Colonic mucosa (tissue), 4 donors: ENCODE measurements at places on chromosomes 7 and 10.

DNA sequence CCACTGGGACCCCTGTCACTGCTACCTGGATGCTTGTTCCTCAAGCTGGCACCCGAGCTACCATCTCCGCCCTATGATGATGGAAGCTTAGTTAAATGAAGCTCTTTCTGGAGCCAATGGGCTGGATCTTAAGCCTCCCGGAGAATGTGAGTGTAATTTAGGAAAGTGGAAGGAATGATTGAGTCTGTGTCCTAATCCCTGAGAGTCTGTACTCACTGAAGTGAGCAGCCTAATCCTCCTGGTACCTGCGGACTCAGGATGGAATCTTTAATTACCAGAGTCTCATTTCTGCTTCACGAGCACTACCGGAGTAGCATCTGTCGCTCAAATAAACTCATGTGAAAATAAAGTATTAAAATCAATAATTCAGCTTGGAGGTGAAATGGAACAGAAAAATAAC is 255.5 kb downstream of the WDR37 start:
- no peak for DNase-seq

DNA sequence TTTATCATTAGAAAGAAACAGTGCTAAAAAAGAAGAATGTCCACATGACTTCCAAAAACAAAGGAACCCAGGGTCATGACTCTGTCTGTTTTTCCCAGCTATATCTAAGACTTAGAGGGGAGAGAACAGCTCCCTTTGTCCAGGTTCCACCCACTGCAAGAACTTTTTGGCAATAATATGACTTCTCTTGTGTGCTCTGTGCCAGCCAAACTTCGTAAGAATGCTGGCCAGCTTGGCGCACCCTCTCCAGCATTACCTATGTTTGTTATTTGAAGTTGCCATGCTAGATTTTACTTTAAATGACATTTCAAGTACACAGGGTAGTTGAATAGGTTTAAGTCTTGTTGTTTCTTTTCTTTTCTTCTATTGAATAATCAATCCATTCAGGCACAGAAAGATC is 371.4 kb downstream of the KCNMA1 start:
- no peak for DNase-seq

- DNase-seq = no peak
Measured at GRCh38 chr7:106257752-106258151, 27.0 kb downstream of the NAMPT start.

DNA sequence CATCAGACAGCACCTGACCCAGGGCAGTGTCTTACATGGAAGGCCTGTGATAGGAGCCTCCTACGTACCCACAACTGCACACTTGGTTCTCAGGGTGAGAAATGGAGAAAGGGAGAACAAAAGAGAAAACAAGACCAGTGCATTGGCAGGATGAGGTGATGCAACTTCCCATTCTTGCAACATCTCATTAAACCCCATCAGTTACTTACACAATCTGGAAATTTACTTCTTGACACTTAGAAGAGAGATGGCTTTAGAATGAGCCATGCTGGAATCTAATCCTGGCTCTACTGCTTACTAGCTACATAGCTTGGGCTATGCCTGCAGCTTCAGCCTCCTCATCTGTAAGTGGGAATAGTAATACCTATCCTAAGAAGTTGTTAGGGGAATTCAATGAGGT is 391.7 kb downstream of the KCNMA1 start:
- DNase-seq = no peak

DNA sequence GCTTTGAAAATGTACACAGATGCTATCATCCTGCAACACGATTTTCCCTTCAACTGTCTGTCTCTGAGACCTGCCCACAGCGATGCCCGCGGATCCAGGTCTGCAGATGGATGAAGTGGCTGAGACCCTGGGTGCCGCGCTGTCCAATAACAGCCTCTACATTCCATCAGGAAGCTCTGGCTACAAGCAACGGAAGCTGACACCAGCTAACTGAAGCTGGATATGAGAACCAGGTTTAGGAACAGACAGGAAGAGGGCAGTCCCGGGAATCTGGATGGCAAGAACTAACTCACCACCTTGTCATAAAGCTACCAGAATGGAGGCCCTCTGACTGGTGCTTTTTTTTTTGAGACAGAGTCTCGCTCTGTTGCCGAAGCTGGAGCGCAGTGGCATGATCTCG is 32.3 kb upstream of the CTBP2 start:
- no peak for DNase-seq

DNA sequence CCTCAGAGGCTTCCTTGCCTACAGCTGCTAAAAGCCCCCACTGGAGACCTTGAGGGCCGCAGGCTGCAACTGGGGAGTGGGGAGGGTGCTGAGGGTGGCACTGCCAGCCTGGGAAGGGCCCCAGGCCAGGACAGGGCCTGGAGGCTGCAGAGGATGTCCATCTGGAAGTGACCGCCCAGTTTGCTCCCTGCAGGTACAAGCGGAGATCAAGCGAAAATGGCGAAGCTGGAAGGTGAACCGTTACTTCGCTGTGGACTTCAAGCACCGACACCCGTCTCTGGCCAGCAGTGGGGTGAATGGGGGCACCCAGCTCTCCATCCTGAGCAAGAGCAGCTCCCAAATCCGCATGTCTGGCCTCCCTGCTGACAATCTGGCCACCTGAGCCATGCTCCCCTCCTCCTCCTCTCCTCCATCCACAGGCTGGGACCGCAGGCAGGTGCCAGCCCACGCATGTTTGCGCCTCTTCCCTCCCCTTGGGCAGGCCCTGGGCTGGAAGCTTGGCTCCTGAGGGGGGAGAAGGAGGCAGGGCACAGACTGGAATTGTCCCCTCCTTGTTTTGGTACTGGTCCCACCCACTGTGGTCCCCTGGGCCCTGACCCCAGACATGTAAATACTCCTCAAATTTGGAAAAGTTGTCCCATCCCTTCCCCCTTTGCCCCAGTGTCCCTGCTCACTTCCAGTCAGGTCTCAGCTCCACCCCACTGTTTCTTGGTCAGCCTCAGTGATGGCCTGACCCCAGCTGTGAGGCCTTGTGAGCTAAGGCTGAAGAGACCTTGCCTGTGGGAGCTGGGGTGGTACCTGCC is 54.4 kb downstream of the ADCYAP1R1 start:
- no peak for DNase-seq

DNA sequence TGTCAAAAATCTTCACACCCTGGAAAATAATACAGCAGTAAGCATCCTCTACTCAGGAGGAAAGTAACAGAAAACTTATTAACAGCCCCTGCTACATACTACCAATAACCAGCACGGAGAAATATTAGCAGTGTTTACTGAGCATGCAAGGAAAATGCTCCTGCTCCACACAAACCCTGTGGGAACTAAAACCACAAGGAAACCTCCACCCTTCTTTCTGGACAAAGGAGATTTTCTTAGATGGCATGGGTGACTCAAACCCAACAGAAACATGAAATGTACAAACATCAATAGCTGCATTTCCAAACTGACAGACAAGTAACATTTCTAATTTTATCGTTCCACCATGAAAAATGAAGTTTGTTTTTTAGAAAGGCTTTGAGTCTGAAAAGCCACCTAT is 113.4 kb downstream of the VPS41 start:
- no peak for DNase-seq

GRCh38 chr10:22934726-22935125 is 6.9 kb downstream of the ARMC3 start:
- DNase-seq = no peak

DNA sequence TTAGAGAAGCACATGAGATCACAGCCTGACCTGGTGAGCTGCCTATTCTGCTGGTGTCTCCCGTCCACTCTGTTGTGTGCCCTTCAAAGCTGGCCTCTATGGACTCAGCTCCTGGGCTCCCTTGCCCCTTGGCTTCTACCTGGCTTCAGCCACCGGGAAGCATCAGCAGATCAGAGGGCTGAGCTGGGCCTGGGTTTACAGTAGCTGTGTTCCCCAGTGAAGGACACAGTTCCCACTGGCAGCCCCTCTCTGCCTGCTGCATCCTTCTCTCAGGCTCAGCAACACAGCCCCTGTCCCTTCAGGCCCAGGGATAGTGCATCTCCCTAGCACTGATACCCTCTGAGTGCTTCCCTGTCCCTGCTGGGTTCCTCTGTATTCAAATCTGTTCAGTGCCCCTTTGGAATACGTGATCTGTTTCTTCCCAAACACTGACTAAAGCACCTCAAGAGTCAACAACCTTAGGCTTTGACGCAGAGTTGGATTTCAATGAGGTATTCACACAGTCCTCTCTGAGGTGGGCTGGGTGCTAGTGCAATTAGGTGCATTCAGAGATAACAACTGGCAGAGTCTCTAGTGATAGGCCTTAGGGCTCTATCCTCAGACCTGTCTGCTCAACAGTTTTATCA is 109.8 kb downstream of the GRID1 start:
- DNase-seq = no peak

- no peak for DNase-seq
Measured at GRCh38 chr10:36681751-36682632, 443.4 kb upstream of the ANKRD30A start.

GRCh38 chr7:74202841-74203556 is 6.8 kb upstream of the LAT2 start:
- DNase-seq = peak; percentile 48

DNA sequence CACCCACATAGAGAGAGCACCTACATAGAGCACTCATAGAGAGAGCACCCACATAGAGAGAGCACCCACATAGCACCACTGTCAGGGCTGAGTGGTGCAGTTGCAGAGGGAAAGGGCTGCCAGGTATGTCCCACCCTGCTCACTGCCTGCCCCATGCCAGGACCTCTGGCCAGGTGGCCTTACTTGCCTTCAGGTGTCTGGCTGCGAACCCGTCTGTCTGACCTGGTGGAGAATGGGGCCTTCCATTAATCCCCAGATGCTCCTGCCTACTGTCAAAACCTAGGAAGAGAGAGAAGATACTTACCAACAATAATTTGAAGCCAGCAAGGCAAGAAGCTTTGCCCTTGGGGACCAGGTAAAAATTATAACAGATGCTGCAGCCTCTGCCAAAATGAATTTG is 51.1 kb downstream of the INSIG1 start:
- no peak for DNase-seq

- no peak for DNase-seq
Measured at GRCh38 chr7:120842121-120842621, 15.8 kb downstream of the TSPAN12 start.

DNA sequence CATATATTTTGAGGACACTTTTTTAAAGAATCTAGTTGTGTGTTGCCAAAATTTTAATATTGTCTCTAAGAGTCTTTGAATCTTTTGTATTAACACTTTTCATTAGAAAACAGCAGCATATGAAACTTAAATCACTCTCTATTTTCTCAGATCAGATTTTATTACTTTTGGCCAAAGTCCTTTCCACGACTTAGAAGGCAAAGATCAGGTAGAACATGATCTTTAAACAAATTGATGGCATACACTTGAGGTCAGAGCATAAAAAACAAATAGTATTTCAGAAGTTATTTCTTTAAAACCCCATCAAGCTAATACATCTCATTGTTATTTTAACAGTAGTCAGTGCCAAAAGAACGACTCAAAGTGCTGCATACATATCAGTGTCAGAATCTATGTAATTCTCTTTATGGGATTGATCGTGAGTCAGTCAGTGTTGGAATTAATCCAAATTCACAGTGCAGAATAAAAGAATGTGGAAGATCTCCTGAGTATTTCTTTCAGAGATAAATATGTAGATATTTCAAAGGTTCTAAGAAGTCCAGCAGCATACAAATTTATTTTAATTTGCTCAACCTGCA is 9.6 kb upstream of the AGMO start:
- DNase-seq = no peak

DNA sequence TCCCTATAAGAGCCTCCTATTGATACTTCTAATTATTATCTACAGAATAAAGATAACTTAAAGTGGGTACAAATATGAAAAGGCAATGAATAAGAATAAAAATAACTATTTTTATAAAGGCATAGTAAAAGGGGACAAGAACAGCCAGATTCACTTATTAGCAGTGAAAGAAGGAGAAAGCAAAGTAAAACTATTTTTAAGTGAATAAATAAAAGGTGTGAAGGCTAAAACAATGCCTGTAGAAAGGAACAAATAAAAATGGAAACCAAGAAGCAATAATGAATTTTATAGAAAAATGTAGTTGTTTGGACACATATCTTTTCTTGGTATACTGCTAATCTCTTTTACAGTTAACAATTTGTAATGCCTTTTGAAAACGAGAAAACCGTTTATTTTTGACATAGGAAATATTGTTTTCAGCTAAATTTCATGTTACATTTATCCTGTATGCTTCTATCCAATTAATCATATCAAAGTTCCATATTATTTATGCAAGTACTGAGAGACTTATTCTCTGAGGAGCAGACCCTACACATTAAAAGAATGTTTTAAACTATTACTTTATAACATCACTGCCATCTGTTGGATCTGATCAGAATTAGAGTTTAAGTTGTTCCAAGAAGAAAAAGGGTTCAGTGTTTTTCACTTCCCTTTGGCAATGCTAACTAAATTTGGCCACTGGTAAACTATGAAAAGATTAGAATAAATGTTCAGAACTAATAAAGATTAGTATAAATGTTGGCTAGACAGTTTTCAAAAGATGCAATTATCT is 59.1 kb downstream of the ARMC3 start:
- DNase-seq = no peak

DNA sequence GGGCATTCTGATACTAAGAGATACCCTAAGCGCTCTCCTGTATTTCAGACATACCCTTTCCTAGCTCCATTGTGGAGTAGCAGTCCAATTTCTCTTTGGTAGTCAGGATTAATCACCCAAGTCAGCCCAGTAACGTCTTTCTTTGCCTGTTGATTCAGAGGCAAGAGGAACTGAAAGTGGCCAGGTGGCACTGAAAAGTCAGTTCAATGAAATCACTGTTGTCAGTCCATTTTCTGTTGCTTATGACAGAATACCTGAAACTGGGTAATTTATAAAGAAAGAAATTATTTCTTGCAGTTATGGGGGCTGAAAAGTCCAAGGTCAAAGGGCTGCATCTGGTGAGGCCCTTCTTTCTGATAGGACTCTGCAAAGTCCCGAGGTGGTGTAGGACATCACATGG is 40.2 kb downstream of the ANKRD61 start:
- no peak for DNase-seq

DNA sequence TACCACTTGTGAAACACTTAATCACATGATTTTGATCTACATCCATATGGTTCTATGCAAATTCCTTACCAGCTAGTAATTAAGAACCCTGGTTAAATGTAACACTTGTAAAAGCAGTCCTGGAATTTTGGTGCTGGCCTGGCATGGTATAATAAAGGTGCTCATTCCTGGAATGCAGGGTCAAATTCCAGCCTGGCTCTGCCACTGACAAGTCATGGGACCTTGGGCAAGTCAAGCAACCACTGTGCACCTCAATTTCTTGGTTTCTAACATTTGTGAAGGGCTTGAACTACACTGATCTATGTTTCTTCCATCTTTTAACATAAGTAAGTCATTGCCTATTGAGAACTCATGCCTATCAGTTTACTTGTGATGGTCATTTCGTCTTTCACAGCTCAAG is 91.9 kb upstream of the PIK3CG start:
- no peak for DNase-seq

DNA sequence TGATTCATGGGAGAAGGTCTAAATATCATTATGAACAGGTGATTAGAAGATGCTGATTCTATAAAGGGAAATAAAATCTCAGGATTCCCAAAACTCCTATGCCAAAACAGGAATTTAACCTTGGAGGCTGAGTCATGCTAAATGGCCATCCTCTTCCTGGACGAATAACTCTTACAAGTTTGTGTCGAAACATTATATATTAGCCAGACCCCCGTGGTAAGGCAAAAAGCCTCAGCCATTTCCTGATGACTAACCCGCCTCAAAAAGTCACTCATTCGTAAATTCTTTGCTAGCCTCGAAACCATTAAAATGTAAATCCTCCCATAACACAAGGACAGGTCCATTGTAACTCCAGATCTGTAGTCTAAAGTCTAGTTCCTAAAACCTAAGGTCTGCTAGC is 32.0 kb downstream of the CUL2 start:
- DNase-seq = no peak

- DNase-seq = no peak
Measured at GRCh38 chr7:136174477-136175125, 197.4 kb upstream of the MTPN start.
